Suppressor macrophage (primary cell): ENCODE measurements at places on chromosomes 7 and 10.

DNA sequence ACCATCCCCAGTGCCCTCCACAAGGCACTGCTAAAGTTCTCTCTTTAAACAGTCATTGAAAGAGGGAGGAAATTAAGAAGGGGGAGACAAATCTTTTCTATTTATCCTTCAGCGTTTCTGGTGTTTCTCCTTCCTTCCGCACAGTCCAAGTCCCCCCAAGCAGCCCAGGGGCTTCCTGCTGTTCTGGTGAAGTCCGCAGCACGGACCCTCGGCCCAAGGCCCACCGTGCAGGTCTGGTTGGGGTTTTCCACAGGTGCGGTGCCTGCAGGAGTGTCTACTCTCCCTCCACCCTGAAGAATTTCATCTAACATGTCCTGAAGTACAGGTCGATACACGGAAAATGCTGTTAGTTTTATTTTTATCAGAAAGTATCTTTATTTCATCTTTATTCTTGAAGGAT, 34.1 kb upstream of the KNDC1 start:
- no peak for DNase-seq

DNA sequence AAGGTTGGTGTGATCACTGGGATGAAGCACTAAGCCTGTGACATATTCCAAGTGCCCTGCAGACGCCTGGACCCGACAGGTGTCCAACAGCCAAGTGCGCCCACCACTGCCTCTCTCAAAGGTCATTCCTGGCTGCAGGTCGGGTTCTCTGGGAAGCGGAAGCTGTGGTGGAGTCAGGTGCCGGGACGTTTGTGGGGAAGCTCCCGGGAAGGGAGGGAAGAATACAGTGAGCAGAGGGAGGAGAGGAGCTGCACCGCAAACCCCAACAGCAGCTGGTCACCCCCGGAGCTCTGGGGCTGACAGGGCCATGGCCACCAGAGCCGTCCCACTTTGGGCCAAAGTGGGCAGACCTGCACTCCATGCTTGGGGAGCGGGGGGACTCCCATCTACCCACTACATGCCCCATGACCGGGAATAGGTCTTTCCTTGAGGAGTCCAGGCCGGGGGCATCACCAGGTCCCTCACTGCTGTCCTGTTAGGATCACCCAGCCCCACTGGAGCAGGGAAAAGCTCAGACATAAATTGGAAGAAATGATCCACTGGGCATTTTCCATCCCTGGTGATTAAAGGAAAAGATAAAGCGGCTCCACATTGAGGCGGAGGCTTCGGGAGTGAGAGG, 84.5 kb upstream of the PPP2R2D start:
- no peak for DNase-seq

DNA sequence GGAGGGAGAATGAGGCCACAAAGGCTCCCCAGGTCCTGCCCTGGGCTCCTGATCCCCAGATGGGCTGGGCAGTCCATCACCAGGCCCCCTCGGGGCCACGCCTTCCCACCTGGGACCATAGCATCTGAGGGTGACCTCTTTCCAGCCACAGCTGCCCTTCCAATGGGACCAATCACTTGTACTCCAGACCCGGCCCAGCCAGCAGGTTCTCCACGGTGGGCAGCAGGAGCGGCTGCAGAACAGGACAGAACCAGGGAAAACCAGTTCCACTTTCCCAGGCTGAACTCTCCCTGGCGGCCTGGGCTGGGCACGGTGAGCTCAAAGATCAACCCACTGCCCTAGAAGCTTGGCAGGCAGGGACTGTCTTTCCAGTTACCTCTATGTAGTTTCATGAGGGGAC, 257.6 kb downstream of the MAD1L1 start:
- no peak for DNase-seq

- no peak for DNase-seq
These were observed 91.4 kb downstream of the GPR85 start for GRCh38 chr7:112995059-112995824.

- peak; percentile 75 for DNase-seq
These were observed 11.5 kb upstream of the DLD start for GRCh38 chr7:107879400-107880035.
